ENCODE measurements at places on chromosomes 4 and X. TPM values are rescaled to one million over a fixed set of nuclear protein-coding genes. Genes with fewer than 3 reads are reported as not detected.

Gene PABPC1L2A
- not detected for polyA plus RNA-seq

Gene F11
- 1.4 TPM for polyA plus RNA-seq

Gene TKTL2
- polyA plus RNA-seq, result not detected

Gene PCYT1B
- polyA plus RNA-seq, result 7.0 TPM

Gene PNMA6A
- polyA plus RNA-seq, result 2.2 TPM

Gene RAP2C
- polyA plus RNA-seq, result 33.6 TPM

Gene PRIMPOL
- 46.2 TPM for polyA plus RNA-seq

Gene RAI2
- polyA plus RNA-seq, result 16.6 TPM

Gene DCAF8L2
- not detected for polyA plus RNA-seq

Gene NUP62CL
- polyA plus RNA-seq, result 7.0 TPM

Gene STARD8
- polyA plus RNA-seq, result 15.4 TPM

Gene IGSF1
- 21.1 TPM for polyA plus RNA-seq

Gene MAGEA1
- polyA plus RNA-seq, result not detected

Gene IDS
- 37.4 TPM for polyA plus RNA-seq

Gene ASB9
- 10.4 TPM for polyA plus RNA-seq

- no peak for DNase-seq
Observed at GRCh38 chrX:133307094-133307493, 88.9 kb upstream of the TFDP3 start.

- no peak for DNase-seq
Observed at GRCh38 chrX:23821847-23822246, 38.9 kb downstream of the SAT1 start.

- DNase-seq, result peak; percentile 10
Observed at GRCh38 chr4:62193761-62194160, 993.6 kb downstream of the ADGRL3 start.

DNA sequence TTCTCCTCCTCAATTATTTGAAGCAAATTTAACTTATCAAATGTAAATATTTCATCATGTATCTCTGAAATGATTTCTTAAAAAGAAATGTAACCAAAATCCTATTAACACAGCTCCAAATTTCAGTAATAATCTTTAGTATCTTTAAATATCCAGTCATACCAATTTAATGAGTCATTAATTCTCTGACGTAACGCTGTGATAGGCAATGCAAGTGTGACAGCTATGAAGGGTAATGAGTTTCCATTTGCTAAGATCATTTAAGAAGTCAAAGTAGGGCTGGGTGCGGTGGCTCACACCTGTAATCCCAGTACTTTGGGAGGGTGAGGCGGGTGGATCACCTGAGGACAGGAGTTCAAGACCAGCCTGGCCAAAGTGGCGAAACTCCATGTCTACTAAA lies 15.6 kb downstream of the RPS3A start:
- no peak for DNase-seq

DNA sequence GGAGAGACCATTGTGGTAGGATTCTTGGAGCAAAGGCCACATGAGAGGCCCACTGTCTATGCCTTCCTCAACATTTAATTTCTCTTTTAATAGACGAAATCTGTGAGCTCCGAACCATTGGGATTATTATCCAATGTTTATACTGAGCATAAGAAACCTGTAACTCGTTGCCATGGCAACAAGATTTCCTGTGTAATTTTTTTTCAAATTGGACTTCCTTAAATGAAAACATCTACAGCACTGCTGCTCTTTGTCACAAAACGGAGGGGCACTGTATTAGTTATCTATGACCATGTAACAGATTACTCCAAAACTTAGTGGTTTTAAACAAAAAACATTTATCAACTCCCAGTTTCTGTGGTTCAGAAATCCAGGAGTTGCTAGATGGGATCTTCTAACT lies 38.7 kb downstream of the PPP1R2C start:
- DNase-seq, result no peak

DNA sequence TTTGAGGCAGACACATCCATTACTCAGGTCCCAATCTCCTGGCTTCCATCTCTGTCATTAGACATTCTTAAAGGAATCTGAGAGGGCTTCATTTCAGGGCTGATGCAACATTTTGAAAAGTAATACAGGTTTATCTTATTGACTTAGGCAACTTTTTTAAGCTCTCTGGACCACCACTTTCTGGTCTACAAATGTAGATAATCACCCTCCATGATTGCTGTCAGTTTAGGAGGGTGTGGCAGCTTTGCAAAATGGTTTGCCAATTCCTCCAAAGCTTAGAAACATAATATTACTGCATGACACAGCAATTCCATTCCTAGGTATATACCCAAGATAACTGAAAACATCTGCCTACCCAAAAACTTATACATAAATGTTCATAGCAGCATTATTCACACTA lies 77.6 kb downstream of the ARHGAP6 start:
- no peak for DNase-seq

- no peak for DNase-seq
Observed at GRCh38 chr4:89344571-89344970, 37.0 kb upstream of the GPRIN3 start.

GRCh38 chrX:40849906-40850823 lies 114.8 kb upstream of the MED14 start:
- DNase-seq, result no peak

DNA sequence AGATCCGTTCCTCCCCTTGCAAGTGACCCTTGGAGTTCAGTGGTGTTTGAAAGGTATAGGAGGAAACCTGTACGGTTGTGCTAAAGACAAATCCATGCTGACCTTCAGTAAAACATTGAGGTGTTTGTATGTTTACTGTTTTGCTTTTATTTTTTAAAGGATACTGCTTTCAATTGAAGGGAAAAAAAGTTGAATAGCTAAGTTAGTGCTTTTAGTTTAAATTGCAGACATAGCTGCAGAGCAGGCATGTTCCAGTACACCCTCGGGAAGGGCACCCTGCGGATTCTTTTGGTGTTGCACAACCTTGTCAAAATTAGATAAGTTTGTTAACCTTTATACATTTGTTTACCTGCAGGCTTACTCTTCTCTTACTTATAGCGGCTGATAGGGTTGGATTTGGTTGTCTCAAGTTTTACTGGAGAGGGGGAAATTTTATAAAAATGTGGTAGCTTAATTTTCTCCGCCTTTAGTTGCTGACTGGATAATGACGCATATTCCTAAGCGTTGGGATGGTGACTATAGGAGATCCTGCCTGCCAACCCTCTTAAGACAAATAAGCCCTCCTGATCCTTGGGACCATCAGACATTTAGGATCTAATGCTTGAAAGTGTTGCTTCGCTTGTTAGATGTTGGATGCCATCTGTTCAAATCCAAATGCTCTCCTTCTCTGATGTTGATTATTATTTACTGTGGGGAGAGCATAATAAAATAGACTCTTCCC lies 2.0 kb downstream of the RAPGEF2 start:
- DNase-seq, result no peak

GRCh38 chr4:2412885-2413716 lies 5.3 kb downstream of the ZFYVE28 start:
- peak; percentile 87 for DNase-seq

DNA sequence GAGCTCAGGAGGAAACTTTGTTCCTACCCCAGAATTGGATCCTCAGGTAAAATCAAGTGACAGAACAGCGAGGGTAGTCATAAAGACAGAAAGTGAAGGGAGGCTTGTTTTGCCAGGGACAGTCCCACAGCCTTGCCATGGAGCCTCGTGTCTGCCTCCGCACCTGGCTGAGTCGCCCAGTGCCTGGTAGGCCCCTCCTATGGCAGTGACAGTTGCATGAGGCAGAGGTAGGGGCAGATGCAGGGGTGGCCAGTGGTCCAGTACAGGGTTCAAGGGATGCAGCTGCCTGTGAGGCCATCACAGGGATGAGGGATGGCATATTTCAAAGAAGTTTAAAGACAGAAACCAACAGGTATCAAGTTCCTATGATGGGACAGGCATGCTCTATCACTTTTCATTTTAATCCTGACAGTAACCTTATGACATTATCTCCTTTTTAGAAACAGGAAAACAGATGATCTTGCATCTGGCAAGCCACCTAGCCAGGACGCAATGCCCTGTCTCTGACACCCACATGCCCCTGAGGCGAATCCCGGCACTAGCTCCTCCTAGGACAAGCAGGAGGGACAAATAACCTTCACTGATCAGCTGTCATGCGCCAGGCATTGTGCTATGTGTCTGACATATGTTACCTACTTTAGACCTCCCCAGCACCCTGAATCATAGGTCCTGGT lies 127.4 kb upstream of the ENPP6 start:
- DNase-seq, result no peak

- no peak for DNase-seq
Observed at GRCh38 chr4:31788676-31789075, 1068.5 kb downstream of the PCDH7 start.

DNA sequence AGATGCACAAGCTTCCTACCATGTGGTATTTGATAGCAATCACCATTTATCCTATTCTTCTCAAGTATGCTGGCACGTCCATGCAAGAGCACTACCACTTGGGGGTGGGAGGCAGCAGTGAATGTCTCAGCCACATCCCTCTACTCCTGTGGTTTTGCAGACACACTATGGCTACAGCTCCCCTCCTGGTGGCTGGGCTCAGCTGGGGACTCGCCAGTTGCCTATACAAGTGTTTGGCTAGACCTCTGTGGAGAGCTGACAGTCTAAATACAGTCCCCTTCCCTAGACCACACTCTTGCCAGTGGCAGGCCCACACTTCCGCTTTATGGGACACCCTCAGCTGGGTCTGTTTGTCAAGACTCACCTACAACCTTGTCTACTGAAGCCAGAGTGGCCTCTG lies 53.2 kb downstream of the ADGRA3 start:
- no peak for DNase-seq

GRCh38 chr4:14867847-14868246 lies 134.4 kb upstream of the CPEB2 start:
- DNase-seq, result no peak

- DNase-seq, result no peak
Observed at GRCh38 chr4:156635051-156635450, 336.5 kb downstream of the PDGFC start.

- DNase-seq, result peak; percentile 75
Observed at GRCh38 chrX:78104447-78105176, 564 bp downstream of the PGK1 start.

DNA sequence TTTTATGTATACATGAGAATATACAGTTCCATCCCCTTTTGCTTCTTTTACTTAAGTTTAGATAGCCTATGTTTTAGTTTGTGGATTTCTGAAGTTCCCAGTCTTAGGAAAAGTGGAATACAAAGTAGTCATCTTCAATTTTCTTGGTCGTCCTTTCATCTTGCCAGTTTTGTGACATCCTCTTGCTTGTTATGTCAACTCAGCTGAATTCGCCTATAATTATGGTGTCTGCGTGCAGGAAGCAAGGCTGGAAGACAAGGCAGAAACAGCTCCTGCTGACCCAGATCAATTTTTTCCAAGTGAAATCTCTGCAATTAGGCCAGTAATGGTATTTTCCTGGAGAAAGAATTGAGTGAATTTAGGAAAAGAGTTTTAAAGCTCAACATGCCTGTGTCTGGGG lies 28.1 kb upstream of the NYX start:
- no peak for DNase-seq

- DNase-seq, result no peak
Observed at GRCh38 chr4:87521319-87521718, 7.9 kb downstream of the SPARCL1 start.

DNA sequence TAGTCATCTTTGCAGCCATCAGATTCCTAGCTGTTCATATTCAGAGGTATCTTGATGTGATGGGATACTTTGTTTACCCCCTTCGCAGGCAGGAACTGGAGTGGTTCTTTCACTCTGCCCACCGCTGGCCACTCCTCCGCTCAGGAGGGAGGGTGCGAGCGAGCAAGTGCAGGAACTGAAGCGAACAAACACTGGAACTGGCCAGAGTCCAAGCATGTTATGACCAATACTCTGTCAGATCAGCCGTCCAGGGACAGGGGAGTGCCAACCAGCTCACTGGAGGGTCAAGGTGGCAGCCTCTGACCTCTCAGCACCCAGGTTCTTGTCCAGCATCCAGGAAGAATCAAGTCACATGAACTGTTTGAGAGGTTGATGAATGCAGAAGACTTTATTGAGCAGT lies 18.0 kb upstream of the MANBA start:
- no peak for DNase-seq

DNA sequence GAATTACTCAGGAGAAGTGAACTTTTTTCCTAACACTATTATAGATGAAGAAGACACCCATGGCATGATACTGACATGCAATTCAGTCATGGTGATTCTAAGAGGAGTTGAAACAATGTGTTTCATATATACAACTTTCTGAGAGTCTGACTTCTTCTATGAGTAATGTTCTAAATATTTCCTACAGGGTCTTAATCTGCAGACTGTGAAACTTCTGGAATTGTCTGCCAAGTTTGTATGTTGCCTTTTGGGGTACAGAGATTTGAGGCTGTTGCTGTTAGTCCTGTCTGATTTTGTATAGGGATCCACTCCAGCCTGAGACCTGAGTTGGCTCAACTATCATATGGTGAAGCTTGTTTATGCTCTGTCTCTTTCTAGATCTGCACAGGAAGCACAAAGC lies 160.6 kb upstream of the GATB start:
- no peak for DNase-seq

- DNase-seq, result peak; percentile 51
Observed at GRCh38 chrX:34578237-34578636, 78.8 kb downstream of the TMEM47 start.

DNA sequence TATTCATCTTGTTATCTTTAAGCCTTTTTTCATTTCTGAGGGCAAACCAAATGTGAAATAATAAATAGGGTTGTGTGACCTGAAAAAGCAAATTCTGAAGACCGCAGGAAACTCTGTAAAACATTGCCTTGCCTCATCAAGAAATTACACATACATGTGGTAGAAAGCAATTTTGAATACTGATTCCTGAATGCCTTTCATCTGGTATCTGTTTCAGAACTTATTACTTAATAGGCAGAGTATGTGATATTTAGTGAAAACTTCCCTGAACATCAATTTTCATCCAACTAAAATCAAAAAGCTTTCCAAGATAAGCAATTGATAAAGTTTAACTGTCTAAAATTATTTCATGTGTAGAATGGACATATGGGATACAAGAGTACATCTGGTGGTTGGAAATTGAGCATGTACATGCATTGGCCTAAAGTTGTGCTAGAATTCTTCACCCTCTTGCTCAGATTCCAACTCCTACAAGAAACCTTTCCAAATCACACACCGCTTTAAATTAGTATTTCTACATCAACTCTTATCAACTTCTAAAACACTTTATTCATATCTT lies 606.0 kb upstream of the LCORL start:
- DNase-seq, result no peak

GRCh38 chr4:78533854-78534253 lies 17.7 kb upstream of the ANXA3 start:
- DNase-seq, result no peak

DNA sequence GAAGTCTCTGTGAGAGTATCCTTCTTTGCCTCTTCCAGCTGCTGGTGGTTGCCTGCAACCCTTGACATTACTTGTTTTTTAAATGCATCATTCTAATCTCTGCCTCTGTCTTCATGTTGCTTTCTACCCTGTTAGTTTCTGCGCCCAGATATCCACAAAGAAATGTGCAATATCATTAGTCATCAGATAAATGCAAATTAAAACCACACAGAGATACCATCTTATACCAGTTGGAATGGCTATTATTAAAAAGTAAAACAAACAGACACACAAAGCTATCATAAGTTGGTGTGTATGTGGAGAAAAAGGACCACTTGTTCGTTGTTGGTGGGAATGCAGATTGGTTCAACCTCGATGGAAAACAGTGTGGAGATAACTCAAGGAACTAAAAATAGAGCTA lies 517.4 kb downstream of the FAT4 start:
- DNase-seq, result no peak
